Sciatic nerve (tissue), 2 donors: ENCODE measurements at places on chromosomes 16 and 17. TPM values are rescaled to one million over a fixed set of nuclear protein-coding genes. Genes with fewer than 3 reads are reported as not detected.

Gene STX1B
- 2.1 TPM for total RNA-seq

Gene ABCA6
- total RNA-seq, result 225 TPM

Gene TBC1D3I
- 0.36 TPM for total RNA-seq

Gene TBKBP1
- total RNA-seq, result 19.9 TPM

DNA sequence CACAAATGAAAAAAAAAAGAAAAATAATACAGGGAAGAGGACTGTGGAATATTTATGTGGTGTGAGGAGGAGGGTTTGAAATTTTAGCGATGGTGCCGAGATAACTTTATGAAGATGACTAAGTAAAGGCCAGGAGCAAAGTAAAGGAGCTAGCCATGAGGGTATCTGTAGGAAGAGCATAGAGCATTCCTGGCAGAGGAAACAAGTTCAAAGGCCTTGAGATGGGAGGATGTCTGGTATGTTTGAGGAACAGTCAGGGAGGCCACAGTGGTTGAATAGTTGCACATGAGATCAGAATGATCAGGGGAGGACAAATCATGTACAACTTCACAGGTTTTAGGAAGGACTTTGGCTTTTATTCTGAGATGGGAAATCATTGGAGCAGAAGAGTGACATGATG is 4.2 kb downstream of the CYB5B start:
- no peak for DNase-seq

- DNase-seq, result no peak
Observed at GRCh38 chr17:16623282-16623681, 30.4 kb downstream of the ZNF624 start.

GRCh38 chr16:4392382-4393239 is 21.0 kb downstream of the VASN start:
- no peak for DNase-seq

DNA sequence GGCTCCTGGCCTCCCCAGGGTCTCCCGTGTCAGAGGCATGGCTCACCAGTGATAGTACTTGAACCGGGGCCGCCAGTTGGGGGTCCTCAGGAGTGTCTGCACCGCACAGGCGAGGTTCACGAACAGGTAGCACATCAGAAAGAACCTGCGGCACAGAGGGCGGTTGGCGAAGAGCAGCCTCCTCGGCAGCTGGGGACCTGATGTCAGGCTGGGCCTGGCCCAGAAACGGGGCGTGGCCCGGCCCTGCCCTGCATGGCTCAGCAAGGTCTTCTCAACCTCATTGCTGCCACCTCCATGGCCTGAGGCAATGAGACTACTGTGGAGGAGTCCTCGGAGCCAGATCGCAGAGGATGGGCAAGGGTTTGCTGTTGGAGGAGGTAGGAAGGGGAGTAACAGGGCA is 4.1 kb upstream of the LCAT start:
- no peak for DNase-seq

GRCh38 chr16:57865746-57866528 is 63.6 kb upstream of the KIFC3 start:
- DNase-seq, result no peak

- DNase-seq, result no peak
Observed at GRCh38 chr16:1532771-1533170, 695 bp upstream of the TMEM204 start.

DNA sequence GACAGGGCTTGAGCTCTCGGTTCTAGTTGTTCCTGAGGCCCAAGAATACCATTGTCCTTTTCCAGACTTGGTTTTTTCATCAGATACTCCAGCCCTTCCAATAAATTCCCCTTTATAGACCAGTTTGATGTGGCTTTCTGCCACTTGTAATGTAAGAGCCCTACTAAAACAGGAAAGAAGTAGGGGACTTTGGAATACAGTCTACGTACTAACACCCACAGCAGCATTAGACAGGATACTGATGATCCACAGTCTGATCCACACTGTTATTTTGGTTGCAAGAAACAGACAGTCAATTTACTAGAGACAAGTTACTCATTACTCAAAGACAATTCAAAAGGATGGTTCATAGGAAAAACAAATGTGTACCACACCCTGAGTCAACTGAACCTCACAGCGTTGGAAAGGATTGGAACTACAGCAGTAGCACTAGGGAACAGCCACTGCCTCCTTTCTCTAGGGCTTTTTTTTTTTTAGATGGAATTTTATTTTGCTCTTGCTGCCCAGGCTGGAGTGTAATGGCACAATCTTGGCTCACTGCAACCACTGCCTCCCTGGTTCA is 45.9 kb upstream of the MED13 start:
- no peak for DNase-seq

DNA sequence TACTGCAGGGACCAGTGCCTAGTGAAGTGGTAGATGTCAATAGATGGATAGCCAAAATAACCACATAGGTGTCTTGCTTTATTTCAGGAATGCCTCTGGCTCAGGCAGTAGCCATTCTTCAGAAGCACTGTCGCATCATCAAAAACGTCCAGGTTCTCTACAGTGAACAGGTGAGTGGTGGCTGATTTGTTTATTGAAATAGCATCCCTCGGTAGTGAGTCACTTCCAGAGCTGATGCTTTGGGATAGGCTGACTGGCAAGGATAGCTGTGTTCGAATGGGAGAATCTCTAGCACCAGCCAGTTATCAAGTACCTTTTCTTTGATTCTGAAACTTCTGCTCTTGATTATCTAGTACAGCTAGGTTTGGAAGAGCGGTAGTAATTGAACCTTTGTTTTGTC is 10.3 kb downstream of the PHAF1 start:
- no peak for DNase-seq

DNA sequence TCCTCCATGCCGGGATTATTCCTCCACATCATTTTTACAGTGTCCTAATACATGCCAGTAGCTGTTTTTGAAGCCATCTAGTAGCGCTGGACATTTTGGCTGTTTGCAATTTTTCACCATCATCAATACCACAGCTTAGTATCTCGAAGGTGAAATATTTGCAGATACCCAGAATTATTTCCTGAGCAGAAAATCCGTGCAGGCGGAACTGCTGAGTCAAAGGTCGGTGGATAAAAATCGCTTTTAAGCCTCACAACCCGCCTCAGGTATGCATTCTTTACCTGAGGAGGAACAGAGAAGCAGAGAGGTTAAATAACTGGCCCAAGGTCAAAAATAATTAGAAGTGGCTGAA is 584 bp upstream of the TNRC6A start:
- no peak for DNase-seq
